ENCODE measurements at places on chromosomes 12 and 14. TPM values are rescaled to one million over a fixed set of nuclear protein-coding genes. Genes with fewer than 3 reads are reported as not detected.

KLHL28 gene
- total RNA-seq = 18.8 TPM

LRRC9 gene
- total RNA-seq = not detected

GRCh38 chr12:18139254-18139653 is 49.3 kb upstream of the RERGL start:
- no peak for DNase-seq

DNA sequence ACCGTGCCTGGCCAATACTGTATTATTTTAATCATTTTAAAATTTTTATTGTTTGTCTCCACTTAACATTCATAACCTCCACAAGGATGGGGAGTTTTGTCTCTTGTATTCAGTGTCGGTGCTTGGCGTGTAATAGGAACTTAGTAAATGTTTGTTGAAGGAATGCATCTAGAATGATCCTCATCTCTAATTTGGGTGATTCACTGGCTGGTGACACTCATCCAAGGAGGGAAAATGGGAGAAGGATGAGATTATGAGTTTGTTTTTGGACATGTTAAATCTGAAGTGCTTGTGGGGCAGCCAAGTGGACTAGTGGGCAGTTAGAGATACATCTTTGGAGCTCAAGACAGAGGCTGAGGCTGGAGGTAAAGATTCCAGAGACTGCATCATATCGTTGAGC is 5.1 kb downstream of the KLC1 start:
- DNase-seq = no peak

- DNase-seq = no peak
Observed at GRCh38 chr14:26200687-26201086, 397.1 kb downstream of the NOVA1 start.

- no peak for DNase-seq
Observed at GRCh38 chr14:55964091-55964490, 154.1 kb upstream of the PELI2 start.

- DNase-seq = no peak
Observed at GRCh38 chr12:26109343-26109881, 15.4 kb downstream of the BHLHE41 start.

GRCh38 chr12:79926951-79927350 is 7.9 kb downstream of the PPP1R12A start:
- no peak for DNase-seq

Data from aorta (tissue), 5 donors.